ENCODE measurements at places on chromosomes 4 and X.

GRCh38 chrX:77977095-77977494 lies 7.7 kb upstream of the PGAM4 start:
- DNase-seq = no peak

DNA sequence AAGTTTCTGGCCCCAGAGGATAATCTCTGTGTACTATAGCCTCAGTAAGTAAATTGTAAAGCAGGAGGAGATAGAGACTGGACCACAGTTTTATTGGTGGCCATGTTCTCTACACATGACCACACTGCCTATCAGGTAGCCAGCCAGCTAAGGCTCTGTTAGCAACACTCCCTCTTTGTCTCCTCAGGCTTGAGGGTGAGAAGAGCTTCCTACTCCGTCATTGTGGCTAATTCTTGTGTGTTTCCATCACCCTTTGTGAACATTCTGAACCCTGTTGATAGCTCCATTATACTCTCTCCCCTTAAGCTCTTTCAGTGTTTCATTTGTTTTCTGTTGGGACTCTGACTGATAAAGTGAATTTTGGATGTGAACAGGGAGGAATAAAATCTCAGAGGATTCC lies 233.4 kb downstream of the CFAP299 start:
- DNase-seq = no peak

- no peak for DNase-seq
Observed at GRCh38 chr4:59537246-59537886, 1662.8 kb upstream of the ADGRL3 start.

DNA sequence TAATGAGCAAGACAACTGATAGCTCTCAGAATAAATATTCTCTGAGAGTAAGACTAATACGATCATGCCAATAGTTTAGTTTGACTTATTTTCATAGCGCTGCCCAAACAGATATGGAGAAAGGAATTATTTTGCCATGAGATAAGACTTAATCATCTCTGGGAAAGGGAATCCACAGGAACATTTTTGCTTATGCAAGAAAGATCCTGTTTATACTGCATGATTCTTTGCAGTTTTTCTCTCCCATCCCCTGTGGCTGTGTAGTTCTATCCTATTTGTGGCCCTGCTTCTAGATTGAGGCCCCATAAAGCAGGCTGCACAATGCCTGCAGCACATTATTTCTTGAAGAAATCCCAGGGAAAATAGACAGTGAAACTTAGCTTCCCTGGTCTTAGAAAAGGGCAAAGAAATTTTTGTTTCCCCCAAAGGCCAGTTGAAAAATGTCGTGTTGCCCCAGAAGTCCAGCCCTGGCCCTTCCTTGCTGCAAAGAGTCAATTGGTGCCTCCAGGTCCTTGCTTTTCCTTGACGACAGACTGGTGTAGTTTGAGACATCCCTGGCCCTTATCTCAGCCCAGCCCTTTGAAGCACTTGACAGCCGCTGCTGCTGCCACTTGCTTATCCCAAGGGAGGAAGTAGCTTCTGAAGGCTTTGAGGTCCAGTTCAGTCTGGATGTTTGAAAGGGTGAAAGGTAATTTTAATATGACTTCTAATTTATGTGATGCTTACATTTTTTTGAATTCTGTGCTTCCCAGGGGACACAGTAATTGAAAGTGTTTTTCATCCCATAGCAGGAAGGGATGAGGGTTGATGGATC lies 45.0 kb upstream of the SH3RF1 start:
- DNase-seq = no peak

DNA sequence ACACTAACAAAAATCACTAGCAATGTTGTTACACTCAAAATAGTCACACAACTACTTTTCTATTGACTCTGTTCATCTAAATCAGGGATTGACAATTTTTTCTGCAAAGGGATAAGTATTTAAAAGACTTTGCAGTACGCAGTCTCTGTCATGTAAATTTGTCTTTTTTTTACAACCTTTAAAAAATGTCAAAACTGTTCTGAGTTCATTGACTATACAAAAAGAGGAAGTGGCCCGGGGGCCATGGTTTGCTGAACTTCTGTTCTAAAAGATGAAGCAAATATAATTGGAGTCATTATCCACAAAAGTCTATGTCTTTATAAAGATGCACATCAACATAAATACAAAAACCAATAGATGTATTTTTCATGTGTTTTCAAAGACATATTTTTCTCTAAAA lies 1310.3 kb downstream of the RPA4 start:
- DNase-seq = no peak
